Activated naive CD4-positive, alpha-beta T cell (primary cell): ENCODE measurements at places on chromosomes 5 and 9.
A peak's percentile ranks its signal among the peaks of the same experiment; 100 is the strongest.

- DNase-seq, result no peak
Observed at GRCh38 chr5:135436951-135437418, 10.2 kb downstream of the DCANP1 start.

DNA sequence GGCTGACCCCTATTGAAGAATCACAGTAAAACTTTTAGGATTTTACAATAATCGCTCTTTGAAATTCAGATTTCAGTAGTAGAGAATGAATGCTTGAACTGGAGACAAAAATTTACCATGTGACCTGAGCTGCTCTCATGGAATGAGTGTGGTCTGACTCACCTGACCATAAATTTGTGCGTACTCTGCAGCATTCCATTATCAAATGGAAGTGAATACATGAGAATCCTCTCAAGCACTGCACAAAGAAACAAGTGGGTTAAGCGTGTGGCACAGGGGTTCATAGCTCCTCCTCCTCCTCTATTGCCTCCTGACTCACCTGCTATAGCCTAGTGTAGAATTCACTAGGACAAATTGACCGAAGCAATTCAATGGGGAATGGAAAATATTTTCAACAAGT lies 269.8 kb upstream of the CDH9 start:
- DNase-seq, result no peak

GRCh38 chr9:120481248-120481647 lies 98.7 kb downstream of the CDK5RAP2 start:
- DNase-seq, result no peak

GRCh38 chr9:31119890-31120454 lies 1264.5 kb upstream of the ACO1 start:
- DNase-seq, result peak; percentile 3

- no peak for DNase-seq
Observed at GRCh38 chr9:21656776-21657674, 145.4 kb upstream of the MTAP start.

DNA sequence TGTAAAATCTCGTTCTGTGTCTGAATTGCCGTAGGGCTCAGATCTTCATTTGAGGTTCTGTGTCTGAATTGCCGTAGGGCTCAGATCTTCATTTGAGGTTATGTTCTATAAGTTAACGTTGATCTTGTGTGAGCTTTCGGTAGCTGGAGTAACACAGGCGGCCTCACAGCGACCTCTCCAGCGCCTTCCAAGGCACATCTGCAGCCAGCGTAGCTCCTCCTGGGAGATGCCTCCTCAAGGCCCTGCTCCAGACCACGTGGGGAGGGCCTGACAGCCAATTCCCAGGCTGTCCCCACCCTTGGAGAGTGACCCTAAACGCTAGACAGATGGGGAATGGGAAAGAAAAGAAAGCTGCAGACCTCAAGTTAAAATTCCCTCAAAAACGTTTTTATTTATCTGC lies 8.7 kb upstream of the AHRR start:
- DNase-seq, result no peak

GRCh38 chr5:35830587-35830986 lies 26.1 kb upstream of the IL7R start:
- no peak for DNase-seq

DNA sequence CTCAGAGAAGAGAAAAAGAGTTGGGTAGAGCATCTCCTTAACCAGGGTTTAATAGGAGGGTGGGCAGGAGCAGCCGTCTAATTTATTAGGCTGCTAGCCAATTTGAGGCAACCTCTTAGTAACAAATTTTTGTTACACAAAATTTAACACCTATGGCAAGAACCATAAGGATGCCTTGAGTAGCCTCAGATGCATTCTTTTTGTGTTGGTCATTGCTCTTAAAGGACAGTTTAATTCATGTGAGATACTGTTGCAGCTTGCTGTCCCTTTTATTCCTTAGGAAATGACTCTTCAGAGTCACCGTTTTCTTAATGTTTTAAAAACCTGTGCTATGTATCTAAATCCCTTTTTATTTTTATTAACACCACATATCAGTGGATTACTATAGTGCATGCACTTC lies 255.1 kb downstream of the MAST4 start:
- no peak for DNase-seq

DNA sequence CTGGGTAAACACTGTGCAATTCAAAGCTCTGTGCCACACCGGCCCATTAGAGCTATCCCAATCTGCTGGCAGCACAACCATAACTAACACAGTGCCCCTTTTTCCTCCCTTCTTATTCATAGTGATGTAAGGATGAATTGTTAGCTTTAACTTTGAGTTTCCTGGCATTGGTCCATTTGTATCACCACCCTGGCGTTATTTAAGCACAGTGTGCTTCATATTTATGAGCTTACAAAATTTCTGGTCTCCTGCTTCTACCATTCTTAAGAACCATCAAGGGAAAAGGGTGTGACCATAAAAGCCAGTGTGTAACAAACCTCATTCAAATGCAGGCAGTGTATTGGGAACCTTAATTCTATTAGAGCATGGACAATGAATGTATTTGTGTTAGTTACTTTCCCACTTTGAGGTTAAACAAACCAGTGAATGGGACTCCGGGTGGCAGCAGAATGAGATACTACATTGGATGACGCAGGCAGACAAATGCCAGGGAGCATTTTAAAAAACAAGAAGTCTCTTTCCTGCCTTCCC lies 222.6 kb downstream of the TMEM161B start:
- no peak for DNase-seq

DNA sequence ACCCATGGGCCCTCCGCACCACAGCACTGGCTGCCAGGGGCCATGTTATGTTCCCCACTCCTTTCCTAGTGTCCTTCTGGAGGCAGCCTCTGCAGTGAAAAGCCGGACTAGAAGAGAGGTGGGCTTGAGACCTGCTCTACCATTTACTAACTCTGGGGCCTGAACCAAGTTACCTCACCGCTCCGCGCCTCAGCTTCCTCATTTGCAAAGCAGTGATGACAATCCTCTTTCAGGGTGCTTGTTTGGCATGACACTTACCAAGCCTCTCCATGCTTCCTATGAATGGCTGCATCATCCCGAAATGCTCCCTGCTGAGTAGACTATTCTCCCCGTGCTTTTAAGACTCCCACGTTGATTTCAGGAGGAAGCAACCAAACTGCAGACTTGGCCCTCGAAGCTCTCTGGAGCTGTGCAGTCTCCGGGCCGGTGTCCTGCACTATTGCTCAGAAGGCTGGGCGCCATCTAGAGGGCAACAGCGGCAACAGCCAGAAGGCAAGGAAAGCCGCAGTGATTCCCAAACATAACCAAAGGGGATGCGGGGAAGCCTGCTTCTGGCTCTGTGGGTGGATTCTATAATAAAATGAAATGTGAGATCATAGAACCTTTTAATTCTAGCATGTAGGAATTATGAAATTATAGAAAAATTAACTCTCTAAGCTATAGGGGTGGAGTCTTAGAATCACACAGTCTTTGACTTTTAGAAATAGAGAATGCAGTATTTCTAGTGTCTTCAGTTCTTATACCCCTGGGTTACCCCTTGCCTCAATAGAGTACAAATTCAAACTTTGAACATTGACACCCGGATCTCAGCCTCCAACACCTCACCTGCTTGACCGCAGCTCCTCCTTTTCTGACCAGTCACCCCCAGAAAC lies 599.8 kb upstream of the BRINP1 start:
- peak; percentile 1 for DNase-seq

- DNase-seq, result no peak
Observed at GRCh38 chr5:2011481-2012411, 129.0 kb upstream of the IRX4 start.

GRCh38 chr9:91073811-91074771 lies 272.5 kb downstream of the SYK start:
- no peak for DNase-seq

- no peak for DNase-seq
Observed at GRCh38 chr9:98360176-98360708, 104.8 kb upstream of the TBC1D2 start.

GRCh38 chr5:71533615-71534014 lies 53.5 kb upstream of the MCCC2 start:
- no peak for DNase-seq

- no peak for DNase-seq
Observed at GRCh38 chr5:86977190-86977589, 290.5 kb upstream of the RASA1 start.

DNA sequence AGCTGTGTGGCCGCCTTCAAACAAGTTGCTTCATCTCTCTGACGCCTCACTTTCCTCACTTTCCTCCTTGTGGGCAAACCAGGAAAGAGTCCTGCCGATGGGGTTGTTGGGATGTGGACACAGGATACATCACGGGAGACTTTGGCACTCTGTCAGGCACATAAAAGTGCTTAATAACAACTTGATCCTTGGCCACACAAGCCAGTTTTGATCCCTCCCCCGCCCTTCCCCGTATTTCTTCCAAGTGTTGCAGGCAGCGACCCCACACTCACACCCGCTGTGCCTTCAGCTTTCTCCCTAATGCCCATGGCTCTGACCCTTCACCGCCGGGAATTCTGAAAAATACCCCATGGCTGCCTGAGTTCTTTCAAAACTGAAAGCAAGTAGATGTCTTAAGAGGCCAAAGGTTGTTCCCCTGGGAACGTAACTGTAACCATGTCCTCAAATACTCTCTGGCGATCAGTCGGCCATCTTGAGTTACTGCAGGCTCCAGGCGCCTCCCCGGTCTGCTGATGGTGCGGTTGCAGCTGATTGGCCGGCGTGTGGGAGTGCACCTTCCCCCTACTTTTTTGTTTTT lies 59.8 kb downstream of the ARHGEF37 start:
- no peak for DNase-seq

DNA sequence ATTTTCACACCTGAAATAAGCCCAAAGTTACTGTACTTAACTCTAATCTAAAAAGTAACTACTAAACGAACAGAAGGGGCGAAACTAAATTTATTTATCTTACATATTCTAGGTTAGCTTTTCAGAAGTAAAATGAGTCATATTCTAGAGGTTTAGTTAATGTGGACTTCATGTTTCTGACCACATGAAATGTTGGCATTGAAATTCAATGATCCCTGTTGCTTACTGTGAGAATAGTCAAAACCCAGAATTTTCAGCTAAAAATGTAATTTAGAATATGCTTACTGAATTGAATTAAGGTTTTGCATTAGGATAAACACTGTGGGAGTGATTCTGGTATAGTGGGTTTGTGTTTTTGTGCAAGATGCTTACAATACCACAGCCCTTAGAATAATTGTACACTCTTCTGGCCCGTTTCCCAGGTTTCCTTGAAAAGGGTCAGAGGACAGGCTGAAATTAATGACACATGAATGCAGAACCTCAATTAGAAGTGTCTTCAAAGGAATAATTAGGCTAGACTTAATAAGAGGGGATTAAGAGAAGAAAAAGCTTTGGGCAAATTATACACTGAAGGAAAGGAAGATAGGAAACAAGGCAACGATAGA lies 1.4 kb upstream of the SNX18 start:
- DNase-seq, result no peak

GRCh38 chr9:128882677-128883603 lies 1.0 kb downstream of the LRRC8A start:
- DNase-seq, result no peak

DNA sequence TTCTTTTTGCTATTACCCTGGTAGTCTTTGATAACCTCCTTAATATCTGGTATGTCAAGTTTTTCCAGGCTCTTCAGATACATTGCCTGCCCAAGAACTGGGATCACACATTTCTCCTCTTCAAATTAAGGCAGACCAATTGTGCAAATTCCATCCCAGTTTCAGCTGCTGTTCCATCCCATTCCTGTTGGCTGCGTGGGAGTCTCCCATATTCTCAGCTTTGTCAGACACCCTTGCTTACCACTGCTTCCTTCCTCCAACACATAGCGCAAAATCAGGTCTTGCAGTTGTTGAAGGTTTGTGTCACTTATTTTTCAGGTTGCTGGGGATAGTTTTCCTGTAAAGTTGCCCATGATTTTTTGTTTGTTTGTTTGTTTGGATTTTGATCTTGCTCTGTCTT lies 15.2 kb downstream of the HCN1 start:
- no peak for DNase-seq

- no peak for DNase-seq
Observed at GRCh38 chr5:141522301-141522700, 33.4 kb downstream of the PCDHGC5 start.

DNA sequence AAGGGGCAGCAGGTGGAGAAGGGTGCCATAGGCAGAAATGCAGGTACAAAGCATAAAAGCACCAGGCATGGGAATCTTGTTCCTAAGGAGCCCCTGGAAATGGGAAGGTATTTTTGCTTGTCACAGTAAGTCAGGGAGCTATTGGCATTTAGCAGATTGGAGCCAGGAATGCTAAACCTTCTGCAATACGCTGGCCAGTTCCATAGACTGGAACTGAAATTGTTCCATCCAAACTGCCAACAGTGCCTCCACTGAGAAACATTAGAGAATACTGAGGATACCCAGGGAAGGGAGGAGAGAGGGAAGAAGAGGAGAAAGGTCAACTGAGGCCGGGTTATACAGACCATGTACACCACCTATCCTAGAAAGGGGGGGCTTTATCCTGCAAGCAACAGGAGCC lies 162.7 kb downstream of the MED27 start:
- no peak for DNase-seq
